T-helper 2 cell (primary cell): ENCODE measurements at places on chromosomes 5 and 9.

- DNase-seq = no peak
These were observed 382.6 kb downstream of the KDM4C start for GRCh38 chr9:7140401-7140800.

DNA sequence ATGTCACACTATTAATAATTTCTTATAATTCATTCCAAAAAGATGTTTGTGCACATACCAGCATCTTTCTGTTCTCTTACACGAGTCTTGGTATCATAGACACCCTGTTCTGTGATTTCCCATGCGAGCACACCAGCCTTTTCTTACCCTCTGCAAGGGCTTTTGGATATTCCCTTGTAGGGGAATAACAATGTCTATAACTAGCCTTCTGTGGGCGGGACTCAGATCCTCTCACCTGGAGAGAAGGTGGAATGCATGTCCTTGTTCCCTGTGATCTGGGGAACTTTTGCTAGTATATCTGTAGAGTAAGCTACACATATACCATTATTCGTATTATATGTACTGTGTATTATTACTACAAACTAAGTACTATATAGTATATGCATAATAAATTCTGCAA is 44.8 kb downstream of the EHMT1 start:
- no peak for DNase-seq

- no peak for DNase-seq
These were observed 220.7 kb downstream of the GNA14 start for GRCh38 chr9:77427256-77427927.

DNA sequence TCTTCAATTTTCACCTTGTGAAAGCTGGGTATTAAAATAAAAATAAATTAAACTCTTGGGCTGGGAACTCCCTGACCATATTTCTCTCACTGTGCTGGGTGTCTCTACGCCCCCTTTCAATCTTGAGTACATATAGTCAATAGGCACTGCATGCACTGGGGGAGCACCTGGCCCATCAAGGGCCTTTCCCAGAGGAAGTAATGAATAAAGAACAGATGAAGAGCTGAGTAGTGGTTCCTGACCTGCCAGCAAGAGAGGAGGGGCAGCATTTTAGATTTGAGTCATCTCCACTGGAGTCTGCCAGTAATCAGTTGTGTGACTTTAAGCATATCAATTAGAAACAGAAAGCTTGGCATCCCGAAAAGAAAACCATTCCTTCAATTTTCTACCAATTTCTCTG is 6.2 kb downstream of the MAPKAP1 start:
- no peak for DNase-seq

DNA sequence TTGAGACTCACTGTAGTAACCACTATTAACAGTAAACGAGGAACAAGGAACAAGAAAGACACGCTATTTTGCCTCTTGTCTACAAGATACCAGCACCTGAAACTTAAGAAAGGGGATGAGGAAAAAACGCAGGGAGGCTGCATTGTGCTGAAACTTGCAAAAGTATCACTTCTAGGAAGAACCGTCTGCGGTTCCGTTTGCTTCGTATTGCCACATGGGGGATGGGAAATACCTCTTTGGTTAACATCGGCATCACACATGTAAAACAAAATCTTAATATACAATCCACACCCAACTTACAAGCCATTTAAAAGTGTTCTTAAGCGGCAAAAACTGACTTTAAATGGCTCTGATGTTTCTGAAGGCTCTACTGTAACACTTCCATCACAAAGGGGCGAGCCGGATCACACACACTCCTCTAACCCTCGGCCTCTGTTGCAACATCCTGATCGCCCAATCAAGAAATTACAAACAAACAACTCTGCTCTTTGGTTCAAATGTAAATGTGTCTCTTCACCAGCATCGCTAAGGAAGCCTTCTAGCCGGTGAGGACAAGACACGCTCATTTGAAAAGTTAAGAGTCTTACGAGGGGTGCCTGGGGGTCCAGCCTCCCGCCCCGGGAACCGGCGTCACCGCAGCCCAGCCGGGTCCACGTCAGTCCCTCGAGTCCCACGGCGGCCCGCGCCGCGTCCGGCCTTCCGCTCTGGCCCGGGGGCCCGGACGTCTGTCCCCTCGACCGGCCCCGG is 621 bp downstream of the SEC16A start:
- DNase-seq = no peak

DNA sequence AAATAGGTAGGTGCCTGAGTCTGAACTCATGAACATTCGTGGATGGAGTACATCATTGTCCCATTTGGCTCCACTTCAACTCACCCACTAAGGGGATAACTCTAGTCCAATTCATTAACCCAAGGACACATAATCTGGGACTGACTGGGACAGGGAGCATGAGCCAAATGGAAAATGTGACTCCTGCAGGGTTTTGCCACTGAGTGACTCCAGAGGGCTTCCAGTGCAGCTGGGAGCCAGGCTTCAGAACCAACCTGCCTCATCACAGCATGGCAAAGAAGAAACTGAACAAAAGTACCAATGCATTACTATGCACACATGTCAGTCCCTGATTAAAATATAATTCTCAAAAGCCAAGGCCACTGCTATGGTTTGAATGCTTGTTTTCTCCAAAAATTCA is 159.7 kb upstream of the SNX2 start:
- DNase-seq = no peak

GRCh38 chr9:106321394-106322180 is 541.4 kb upstream of the ZNF462 start:
- no peak for DNase-seq

DNA sequence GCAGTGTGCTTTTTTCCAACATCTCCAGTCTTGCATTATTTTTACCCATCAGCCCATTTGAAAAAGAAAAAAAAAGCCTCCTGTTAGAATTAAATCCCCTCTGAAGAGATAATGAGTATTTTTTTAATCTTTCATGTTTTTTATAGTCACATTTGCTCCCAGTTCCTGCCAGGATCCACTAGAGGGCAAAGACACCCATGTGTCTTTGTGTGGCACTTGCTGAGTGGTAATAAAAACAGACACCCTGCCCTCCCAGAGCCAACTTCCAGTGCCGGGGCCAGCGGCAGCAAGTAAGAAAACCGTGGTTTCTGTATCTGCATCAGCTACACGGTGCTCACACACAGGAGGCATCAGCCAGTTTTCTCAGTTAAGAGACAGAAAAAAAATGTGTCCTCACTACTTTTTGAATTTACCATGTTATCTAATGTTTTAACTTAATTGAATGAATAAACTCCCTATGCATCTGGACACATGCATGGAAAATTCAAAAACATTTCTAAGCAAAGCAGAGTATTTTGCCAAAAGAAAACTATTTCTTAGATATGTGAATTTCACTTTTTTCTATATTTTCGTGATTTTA is 70.2 kb upstream of the PLEKHG4B start:
- DNase-seq = peak; percentile 12

DNA sequence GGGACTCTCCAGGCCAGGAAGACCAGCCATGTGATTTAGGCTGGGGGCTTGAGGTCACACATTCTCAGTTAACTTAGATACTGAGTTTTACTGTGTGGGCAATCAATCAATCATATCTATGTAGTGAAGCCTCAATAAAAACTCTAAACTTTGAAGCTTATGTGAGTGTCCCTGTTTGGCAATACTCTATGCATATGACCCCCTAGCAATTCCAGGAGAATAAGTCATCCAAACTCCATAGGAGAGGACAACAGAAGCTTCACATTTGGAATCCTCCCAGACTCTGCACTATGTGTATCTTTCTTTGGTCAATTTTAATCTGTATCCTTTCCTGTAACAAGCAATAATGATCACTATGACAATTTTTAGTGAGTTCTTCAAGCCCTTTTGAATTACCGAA is 216.8 kb upstream of the RGMB start:
- DNase-seq = no peak

DNA sequence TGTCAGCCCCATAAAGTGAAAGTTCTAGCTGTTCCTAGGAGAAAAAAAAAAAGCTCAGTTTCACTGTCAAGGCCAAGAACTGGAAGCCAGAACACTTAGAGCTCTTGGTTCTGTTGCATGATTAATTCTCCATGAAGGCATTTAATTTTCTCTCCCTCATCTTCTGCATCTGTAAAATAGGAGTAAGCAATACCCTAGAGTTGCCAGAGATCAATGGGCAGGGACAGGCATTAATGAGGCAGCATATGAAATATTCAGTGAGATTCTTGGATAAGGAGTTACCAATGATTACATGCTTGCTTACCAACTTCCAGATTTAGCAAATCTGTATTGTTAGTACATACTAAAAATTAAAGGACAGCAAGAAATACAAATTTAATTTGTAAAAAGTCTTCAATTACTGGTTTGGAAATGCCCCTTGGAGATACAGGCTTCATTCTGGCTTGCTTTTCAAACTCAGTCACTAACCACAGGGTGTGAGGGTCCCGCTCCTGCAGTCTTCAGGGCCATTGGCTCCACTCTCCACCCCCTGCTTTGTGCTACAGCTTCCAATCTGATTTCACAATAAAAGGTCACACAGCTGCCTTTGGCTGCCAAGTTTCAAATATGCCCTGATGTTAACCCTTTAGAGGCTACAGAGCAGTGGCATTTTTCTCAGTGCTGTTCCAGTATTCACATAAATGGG is 624.6 kb downstream of the BNC2 start:
- no peak for DNase-seq

DNA sequence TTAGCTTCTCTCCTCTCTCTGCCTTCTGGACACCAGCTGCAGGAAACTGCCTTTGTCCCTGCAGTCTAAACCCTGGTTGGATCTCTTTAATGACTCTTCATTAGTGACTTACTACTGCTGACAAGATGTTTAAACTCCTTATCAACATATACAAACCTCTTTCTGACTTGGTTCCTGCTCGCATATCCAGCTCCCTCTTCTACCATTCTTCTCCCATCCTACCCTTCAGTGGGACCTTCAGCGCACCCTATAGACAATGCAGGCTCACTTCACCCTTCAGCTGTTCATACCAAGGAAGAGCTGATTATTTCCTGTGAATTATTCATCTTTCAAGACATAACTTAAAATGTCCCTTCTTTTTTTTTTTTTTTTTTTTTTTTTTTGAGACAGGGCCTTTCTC is 436.5 kb downstream of the KIAA0825 start:
- no peak for DNase-seq

DNA sequence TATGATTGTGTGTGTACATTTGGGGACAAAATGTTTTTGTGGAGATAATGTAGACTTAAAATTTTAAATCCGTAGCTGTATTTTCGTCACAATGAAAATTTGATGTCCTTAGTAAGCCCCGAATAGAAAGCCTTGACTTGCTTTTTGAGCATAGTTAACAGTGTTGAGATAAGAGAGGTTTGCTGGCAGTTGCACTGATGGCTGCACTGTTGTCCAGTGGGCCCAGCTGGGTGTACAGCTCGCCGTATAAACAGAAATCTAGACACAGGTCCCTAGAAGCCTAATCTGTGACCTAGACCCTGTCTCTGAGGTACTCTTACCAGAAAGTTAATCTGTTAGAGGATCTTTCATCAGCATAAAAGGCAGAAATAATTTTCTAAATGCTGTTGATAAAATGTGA is 271.3 kb upstream of the DMRT1 start:
- no peak for DNase-seq

DNA sequence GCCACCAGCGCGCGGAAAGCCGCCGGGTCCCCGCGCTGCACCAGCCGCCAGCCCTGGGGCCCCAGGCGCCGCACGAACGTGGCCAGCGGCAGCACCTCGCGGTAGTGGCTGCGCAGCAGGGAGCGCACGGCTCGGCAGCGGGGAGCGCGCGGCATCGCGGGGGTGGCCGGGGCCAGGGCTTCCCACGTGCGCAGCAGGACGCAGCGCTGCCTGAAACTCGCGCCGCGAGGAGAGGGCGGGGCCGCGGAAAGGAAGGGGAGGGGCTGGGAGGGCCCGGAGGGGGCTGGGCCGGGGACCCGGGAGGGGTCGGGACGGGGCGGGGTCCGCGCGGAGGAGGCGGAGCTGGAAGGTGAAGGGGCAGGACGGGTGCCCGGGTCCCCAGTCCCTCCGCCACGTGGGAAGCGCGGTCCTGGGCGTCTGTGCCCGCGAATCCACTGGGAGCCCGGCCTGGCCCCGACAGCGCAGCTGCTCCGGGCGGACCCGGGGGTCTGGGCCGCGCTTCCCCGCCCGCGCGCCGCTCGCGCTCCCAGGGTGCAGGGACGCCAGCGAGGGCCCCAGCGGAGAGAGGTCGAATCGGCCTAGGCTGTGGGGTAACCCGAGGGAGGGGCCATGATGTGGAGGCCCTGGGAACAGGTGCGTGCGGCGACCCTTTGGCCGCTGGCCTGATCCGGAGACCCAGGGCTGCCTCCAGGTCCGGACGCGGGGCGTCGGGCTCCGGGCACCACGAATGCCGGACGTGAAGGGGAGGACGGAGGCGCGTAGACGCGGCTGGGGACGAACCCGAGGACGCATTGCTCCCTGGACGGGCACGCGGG is at the start of gene TERT:
TERT (minus strand) TSS at position 234 of the 815 bp plus-strand sequence; CDS start at position 155, 79 bp downstream.
- peak; percentile 71 for DNase-seq

DNA sequence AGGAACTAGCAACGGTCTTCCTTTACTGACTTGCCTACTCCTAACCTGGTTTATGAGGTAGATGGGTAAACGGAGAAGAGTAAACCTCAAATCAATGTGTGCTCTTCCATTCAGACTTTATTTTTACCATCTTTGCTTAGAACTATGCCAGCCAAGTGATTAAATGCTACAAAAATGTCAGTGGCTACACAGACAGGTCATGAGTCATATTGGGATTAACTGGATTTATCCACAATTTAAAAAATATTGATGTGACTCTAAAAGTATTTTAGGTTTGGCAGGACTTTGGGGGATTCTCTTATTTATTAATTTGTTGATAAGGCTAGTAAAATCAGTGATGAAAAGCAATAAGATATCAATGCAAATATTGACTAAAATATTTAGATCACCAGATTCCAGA is 275.0 kb downstream of the PLK2 start:
- DNase-seq = no peak

DNA sequence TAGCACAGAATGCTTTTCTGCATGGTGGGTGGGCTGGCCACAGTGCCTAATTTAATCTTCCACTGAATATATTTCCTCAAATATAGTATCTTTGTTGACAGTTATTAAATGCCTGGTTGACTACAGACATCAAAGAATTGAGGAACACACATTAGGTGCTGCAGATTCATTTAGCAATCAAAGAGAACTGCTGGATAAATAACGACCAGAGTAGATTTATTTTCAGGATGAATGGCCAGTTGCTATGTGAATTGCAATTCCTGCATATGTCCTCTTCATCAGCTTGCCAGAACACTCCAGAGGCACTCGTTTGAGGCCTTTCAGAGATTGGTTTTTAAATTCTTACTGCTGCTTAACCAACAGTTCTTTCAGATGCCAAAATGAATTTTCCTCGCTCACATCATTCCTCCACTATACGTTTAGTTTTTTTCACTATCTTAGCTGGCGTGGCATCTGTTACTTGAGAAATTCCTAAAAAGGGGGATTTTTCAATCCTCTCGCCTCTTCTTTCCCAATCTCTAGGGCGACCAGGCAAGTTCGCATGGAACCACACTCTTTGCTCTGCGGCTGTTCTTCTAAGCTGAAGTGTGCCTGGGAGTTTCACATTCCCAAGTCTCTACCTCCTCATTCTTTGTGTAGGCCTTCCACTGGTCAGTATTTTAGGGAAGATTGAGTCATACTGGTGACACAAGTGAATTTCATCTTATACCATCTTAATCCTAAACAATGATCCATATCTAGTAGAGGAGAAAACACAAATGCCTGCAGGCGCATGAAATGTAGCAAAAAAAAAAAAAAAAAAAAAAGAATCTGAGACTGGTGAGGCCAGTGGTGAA is 237.1 kb upstream of the NMUR2 start:
- DNase-seq = no peak
